ENCODE measurements at places on chromosomes 5 and 9.

- no peak for DNase-seq
These were observed 7.2 kb downstream of the TBCA start for GRCh38 chr5:77768978-77769377.

GRCh38 chr5:58184910-58185309 lies 275.0 kb downstream of the PLK2 start:
- no peak for DNase-seq

- no peak for DNase-seq
These were observed 228.8 kb downstream of the TLE4 start for GRCh38 chr9:79800578-79800977.

DNA sequence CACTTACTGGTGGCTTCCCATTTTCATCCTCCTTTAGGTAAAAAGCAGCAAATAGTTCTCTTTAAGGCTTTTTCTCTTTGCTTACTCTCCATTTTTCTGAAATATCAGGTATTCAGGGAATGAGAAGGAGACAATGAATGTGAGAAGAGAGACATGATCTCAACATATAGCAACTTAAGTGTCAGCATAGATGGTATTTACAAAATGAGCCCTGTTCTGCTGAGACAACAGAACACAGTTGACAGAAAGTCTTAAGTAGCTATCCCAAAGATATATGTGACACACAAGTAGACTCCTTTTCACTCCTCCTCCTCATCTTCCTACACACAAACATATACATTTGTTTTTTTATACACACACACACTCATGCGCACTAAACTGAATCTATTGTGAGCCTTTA lies 649.3 kb upstream of the WWC1 start:
- no peak for DNase-seq

GRCh38 chr9:97398999-97399758 lies 12.7 kb upstream of the TDRD7 start:
- DNase-seq: peak; percentile 78

DNA sequence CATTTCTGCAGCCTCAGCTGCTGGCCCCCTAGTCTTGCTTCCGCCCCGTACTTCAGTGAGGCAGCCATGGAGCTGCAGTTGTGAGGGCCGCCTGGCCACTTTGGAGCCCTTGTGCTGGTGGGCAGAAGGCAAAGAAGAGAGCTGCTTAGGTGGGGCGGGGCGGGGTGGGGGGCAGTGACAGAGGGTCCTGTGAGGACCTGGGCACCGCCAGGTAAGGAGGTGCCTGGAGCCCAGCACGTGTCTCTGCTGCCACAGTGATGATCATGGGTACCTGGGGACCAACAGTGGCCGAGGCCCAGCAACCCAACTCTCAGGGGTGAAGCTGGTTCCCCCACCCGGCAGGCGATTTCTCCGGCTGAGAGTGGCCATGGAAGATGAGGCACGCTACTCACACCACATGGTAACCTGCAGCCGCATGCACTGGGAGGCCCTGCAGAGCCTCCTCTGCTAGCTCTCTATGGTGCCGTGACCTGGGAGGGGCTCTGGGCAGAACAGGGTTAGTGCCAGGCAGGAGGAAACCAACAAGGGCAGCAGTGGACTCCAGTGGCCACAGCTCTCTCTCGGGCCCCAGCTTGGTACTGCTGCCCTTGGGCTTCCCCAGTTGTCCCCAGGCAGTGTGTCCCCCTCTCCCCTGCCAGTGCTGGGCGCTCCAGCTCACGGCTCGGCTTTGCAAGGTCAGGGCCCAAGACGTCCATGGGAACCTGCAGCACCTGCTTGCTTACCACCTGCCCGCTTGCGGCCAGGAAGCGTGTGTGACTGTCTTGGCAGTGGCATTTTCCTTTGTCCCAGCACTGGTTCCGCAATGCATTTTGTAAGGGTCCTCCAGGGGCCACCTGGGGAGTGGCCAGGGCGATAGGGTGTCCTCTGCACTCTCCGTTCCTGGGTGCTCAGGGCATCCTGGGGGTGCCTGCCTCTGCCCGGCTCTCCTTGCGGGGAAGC lies 24.0 kb downstream of the NDUFS6 start:
- DNase-seq: no peak

GRCh38 chr5:146805081-146805480 lies 73.5 kb downstream of the PPP2R2B start:
- no peak for DNase-seq

- no peak for DNase-seq
These were observed 8.5 kb downstream of the CDC42SE2 start for GRCh38 chr5:131272307-131272706.

GRCh38 chr5:61059499-61059898 lies 102.8 kb downstream of the SMIM15 start:
- no peak for DNase-seq

DNA sequence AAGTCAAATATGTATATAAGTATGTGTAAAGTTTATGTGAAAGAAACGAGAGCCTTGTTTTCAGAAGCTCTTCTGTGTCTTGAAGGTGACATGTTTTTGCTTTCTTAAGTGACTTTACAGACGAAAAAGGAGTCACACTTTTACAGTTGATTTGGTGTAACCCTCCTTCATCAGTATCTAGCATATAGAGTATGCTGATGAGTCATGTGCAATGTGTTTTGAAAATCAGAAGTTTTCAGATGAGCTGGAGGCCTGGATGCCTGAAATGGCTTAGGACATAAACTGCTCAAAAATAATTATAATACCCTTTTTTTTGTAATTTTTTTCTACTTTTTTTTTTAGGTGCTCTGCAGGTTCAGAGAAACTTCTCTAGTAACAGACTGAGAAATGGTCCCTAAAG lies 209.5 kb downstream of the CD180 start:
- no peak for DNase-seq

- no peak for DNase-seq
These were observed 90.6 kb downstream of the FBXO4 start for GRCh38 chr5:42015681-42016080.

- no peak for DNase-seq
These were observed 3.7 kb downstream of the GSN start for GRCh38 chr9:121271368-121272341.

GRCh38 chr5:14211818-14212803 lies 69.0 kb downstream of the TRIO start:
- no peak for DNase-seq

DNA sequence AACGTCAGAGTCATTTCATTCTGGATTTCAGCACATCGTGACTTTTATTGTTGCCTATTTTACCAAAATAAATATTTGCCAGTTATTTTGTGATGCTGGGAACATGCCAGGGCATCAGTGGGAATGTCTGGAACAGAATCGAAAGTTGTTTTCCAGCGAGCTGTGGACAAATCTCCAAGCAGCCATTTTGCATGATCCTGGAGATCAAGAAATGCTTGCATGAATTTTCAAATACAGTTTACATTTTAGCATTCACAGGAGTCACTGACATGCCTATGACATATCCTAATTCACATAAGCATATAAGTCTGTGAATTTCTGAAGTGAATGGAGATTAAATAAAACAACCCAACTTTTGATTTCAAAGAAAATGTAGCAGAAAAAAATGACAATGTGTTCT lies 119.4 kb downstream of the VCAN start:
- DNase-seq: no peak

GRCh38 chr9:18447541-18447940 lies 26.4 kb upstream of the ADAMTSL1 start:
- DNase-seq: no peak

GRCh38 chr5:129906177-129906887 lies 2.1 kb downstream of the CHSY3 start:
- DNase-seq: no peak

DNA sequence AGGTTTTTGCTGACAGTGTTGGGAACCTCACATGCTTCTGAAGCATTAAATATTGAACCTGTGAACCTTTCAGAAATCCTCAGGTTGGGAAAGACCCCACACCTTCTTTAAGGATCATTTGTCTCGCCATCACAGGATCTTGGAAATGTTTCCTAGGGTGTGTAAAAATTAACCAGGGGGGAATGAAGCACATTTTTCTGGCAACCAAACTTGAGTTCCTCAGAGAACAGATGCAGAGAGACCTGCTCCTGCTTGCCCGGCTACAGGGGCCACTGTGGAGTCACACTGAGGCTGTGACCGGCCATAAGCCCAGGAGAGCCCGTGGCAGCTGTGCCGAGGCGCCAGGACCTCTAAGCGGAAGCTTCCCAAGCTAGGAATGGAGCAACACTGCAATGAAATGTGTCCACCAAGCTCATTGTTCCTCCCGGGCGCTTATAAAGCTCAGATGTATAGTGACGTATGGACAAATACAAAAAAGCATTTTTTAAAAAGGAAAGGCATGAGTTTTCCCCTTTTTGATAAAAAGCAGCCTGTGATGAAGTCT lies 7.7 kb downstream of the CXCL14 start:
- DNase-seq: no peak

- no peak for DNase-seq
These were observed 144.6 kb downstream of the CACNA1B start for GRCh38 chr9:138022121-138022741.

DNA sequence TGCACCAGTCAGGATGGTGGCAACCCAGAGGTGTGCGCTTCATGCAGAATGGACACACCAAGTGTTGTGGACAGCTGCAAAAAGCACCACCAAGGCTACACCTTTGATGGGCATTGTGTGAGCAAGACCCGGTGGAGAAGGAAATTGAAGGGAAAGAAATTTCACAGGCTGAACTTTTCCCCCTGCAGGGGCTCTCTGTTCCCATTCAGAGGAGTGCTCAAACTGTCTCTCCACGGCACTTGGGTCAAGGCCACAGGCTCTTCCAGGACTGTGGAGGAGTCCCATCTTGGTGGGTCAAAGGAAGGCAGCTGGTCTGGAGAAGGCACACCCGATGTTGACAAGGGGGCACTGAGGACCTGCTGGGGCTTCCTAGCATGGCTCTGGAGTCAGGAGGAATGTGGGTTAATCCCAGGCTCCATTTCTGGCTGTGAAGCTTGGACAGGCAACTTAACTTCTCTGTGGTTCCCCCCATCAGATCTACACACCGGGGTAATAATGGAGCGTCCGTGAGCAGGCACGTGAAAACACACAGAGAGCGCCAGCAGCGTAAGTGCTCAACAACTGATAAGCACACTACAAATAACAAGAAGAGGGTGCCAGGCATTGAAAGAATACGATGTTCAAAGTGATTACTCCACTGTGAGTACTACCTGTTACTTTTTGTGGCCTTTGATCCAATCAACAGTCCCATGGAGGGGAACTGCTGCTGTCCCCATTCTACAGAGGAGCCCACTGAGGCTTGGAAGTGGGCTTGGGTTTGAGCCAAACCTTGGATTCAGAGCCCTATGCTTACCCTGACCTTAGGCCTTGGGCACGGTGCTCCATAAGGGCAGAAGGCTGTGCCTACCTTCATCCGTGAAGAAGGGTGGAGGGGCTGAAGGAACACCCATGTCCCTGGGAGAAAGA lies 34.2 kb upstream of the TIFAB start:
- no peak for DNase-seq

DNA sequence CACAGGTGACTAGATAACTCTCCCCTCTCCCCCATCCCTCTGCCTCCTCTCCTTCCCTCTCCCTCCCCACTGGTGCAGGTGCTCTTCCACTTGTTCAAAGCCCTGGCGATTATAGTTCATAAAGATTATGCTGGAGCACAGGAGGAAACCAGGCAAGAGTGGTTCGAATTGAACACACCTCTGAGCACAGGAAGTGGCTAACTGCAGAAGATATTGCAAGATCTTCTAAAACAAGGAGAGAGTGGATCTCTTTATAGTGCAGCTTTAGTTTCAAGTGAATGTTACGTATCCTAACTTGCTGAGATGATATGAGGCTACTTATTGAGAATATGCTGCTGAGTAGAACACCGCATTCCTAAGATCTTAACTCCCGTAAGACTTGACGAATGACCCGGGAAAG lies 178.4 kb downstream of the GOLPH3 start:
- DNase-seq: no peak

DNA sequence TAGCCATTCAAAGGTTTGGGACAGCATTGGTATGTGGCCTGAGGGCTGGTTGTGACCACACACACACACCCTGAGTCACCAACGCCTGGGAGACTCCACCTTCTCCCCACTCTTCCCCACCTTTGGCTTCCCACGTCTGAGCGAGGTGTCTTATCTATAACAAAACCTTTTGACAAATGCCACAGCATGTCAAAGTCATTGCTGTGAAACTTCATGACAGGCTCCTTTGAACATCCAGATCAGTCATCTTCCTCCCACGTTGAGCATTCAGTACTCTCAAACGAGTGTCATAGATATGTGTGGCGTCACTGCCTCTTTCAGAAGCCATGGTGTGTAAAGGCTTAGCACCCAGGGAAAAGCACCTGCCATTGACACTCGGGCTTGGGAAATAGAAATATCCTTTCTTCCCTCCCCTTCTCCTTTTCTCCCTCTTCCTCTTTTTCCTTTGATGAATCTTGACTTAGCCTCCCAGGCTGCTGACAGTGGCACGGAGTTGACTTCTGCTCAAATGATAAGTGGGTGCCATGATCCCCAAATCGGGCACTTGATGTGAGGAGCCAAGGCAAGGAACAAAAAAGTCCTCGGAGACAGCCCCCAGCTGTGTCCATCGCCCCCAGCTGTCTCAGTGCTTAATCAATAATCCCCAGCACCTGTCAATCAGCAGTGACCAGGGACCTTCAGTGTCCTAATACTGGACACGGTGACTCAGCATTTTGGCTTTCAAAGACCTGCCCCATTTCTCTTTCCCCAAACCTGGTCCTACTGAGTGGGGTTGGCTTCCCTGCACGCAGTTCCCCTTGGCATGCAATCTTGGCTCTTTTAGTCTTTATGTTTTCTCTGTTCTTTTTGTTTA lies 114.8 kb downstream of the FGF18 start:
- DNase-seq: peak; percentile 9

DNA sequence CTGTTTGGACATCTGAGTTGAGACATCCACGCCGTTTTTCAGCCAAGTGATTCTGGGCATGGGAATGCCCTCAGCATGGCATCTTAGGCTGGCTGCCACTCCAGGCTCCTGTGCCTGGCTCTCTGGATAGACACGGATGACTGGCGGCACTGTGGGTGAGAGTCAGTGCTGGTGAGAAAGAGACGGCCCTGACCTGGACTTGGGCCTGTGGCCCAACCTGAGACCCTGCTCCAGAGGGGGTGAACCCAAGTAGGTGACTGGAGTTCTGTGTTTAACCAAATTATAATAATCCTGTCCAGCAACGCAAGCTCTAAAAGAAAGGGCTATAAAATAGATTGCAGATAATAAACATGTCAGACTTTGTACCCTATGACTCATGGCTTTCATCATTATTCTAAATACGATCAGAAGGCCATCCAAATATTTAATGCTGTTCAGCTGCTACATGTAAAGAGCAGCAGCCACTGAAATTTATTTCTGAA lies 173.9 kb downstream of the HSPA4 start:
- DNase-seq: no peak

- no peak for DNase-seq
These were observed 62.1 kb upstream of the NUDT12 start for GRCh38 chr5:103624675-103625074.

- no peak for DNase-seq
These were observed 60.5 kb downstream of the ELAVL2 start for GRCh38 chr9:23765561-23765960.

GRCh38 chr5:56466136-56466816 lies 233.1 kb upstream of the ANKRD55 start:
- DNase-seq: no peak

- DNase-seq: no peak
These were observed 279.9 kb upstream of the CD180 start for GRCh38 chr5:67476531-67476930.

- no peak for DNase-seq
These were observed 131.0 kb upstream of the SPRY4 start for GRCh38 chr5:142455856-142456255.

- no peak for DNase-seq
These were observed 35.6 kb downstream of the TNFSF8 start for GRCh38 chr9:114894609-114895433.

All from stimulated activated CD4-positive, alpha-beta T cell treated with anti-CD3 and anti-CD28 coated beads, Interleukin-2, amount 100 ng/mL, for 24 hours (primary cell).